ENCODE measurements at places on chromosomes 7 and 10.

- DNase-seq = no peak
These were observed 8.6 kb downstream of the GJD4 start for GRCh38 chr10:35613597-35614226.

GRCh38 chr7:2331707-2332106 lies 17.5 kb upstream of the SNX8 start:
- DNase-seq = no peak

GRCh38 chr10:930625-931325 lies 730 bp downstream of the LARP4B start:
- no peak for DNase-seq

DNA sequence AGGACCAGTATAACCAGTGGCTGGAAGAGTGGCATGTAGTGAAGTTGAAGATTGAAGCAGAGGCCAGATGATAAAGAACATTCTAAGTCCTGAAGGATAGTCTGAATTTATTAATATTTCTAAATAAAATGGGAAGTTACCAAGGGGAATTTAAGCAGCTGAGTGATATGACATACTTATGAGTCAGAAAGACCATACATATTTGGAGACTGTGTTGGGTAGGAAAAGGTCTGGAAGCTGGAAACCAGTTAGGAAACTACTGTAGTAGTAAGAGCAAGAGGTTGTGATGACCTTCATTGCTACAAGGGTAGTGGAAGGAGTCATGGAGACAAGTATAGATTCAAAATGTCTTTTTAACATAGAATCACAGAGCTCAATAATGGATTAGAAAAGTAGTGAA lies 752.3 kb downstream of the SUGCT start:
- no peak for DNase-seq

DNA sequence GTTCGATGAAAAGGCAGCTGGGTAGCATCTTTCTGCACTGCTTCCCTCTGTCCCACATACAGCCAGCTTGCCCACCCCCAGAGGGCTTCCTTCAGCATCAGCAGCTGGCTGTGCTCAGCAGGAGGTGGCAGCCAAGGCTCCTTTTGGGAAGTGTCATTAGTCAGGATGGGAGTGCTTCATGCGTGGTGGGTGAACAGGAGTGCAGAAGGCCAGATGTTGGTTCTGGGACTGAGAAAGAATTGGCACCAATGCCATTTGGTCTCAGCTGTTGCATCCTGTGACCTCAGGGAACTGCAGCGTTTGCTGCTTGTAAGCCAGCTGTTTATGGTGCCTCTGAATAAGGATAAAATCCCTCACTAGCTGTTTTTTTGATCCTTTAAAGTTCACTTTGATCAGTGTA lies 131.1 kb upstream of the SORCS3 start:
- no peak for DNase-seq

- no peak for DNase-seq
These were observed 147.7 kb downstream of the UBE2H start for GRCh38 chr7:129804890-129805719.

- no peak for DNase-seq
These were observed 3.6 kb upstream of the CFAP43 start for GRCh38 chr10:104235801-104236200.

- DNase-seq = no peak
These were observed 88.4 kb upstream of the ZMIZ1 start for GRCh38 chr10:78980354-78980753.

- DNase-seq = no peak
These were observed 900 bp downstream of the CDHR1 start for GRCh38 chr10:84195044-84195830.

DNA sequence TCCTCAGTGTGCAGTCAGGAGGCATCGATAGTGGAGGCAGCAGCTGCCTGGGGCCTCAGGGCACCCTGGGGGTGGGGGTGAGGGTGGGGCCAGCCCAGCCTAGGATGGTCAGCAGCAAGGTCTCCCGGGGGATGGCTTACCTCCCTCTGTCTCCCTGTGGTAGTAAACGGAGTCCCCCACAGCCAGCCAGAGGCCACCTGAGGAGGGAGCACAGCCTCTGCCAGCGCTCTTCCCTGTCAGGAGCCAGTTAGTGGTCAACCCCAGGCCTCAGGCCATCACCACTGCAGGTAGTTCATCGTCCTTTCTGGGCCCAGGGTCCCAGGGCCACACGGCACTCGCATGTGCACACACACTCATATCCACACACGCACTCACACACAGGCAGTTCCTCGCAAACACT lies 22.1 kb downstream of the ACTR1A start:
- no peak for DNase-seq

DNA sequence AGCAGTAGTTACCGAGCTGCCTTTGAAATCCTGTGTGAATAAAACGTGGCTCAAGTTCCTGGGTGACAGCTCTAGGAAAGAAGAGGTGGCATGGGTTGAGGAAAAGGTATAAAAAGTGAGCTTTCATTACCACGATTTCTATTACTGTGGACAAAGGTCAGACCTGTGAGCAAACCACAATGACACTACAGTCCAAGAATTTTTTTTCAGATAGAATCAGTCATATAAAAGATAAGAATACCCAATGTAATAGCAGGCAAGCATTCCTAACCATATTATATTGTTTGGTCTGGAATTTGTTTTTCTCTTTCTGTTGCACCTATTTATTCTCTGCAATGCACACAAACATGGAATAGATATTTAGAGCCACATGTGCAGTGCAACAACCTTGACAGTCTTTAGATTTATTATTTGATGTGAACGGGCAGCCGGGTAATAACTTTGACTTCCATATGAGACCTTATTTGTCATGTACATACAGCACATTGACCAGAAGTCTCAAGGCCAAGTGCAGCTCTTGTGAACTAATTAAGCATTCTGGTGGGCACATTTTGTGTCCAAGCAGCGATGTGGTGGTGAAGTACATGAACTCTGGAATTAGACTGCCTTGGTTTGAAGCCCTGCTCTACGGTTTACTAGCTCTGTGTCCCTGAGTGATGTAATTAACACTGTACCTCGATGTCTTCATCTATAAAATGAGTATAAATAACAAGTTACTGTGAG lies 156.8 kb downstream of the NRCAM start:
- no peak for DNase-seq
